ENCODE measurements at places on chromosomes 3 and 15.

GRCh38 chr3:37384117-37384516, 209.7 kb upstream of the LRRFIP2 start:
- DNase-seq = no peak

DNA sequence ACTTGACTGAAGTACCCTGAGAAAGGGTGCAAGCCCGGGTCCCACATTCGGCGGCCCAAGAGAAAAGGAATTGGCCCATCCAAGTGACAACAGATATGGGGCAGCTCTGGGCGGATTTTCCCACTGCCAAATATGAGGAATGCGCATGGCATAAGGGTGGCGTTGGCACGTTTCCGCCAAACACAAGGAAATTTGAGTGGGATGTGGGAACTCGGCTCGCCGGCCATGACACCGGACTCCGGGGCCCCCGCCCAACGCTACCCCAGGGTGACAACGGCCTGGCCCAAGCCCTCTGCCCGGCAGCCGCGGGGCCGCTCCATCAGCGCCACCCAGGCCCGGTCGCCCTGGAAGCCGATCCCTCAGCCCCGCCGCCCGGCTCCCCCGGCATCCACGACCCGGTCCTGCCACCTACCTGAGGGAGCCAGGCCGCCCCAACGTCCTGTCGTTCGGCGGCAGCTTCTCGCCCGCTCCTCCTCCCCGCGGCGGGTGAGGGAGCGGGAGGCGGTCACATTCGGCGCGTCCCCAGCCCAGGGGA, 449 bp downstream of the RAF1 start:
- peak; percentile 70 for DNase-seq

DNA sequence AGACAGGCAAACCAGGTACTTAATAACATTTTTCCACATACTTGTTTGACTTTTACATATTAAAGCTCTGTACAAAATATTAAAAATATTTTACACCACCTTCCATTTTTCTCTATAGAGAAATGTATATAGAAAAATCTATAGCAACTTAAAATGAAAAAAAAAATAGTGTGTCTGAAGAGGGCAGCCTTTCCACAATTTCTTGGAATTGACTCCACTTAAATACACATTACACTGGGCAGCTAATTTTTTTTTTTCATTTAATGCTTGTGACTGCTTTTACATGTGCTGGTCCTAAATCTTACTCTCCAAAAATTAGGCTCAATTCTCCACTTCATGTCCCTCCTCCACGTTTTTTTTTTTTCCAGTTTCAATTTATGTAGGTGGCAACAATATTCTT, 427.0 kb upstream of the RBMS3 start:
- DNase-seq = peak; percentile 45

GRCh38 chr15:74821091-74821789, 5.2 kb upstream of the CPLX3 start:
- DNase-seq = peak; percentile 6
